ENCODE measurements at places on chromosomes 11 and 22.
A peak's percentile ranks its signal among the peaks of the same experiment; 100 is the strongest.

DNA sequence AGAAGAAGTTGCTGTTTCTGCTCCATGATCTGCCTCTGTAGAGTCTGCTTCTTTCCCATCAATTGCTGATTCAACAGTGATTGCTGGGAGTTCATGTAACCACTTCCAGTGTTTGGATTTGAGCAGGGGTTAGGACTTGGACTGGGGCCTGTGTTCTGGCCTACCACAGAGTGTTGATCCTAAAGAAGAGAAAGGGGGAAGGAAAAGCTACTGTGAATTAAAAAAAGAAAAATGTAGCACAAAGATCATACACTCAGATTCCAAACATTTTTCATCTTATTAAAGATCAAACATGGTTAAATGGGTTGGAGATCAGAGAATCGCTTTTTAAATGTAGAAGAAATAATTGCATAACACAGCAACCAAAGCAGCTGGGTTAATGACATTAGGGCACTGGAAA, 67.6 kb upstream of the MTMR2 start:
- no peak for DNase-seq

DNA sequence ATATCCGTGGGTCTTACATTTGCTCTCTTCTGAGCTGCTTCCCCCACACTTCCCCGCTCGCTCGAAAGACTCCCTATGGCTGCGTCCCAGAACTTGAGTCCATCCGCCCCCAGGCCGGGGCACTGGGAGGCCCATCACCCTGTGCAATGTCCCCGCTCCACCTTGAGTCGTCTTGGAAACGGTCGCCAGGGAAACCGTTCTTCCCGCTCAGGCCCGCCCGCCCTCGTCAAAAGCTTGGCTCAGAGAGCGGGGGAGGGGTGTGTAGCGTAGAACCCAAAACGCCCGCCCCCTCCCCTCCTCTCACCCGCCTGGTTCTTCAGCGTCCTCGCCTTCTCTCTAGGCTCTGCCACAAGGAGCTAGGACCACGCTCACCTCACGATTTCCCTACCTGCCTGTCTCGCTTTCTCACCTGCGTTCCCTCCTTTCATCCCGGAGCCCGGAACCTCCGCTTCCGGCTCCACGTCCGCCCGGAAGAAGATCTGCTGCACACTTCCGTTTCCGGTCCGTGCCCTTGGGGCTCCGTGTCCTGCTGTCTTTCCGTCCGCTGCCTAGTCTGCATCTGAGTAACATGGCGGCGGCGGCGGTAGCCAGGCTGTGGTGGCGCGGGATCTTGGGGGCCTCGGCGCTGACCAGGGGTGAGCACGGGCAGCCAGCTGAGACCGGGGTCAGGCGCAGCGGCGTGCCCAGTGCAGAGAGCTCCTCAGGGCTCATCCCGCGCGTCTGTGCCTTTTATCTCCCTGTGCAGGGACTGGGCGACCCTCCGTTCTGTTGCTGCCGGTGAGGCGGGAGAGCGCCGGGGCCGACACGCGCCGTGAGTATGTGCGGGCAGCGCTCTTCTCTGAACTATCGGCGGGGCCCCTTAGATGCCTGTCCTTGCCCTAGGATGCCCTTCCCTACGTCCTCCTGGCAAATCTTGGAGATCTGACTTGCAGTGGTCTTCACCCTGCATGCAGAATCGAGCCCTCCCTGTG, at the start of the genes KBTBD4 and NDUFS3:
Gene KBTBD4 (minus strand): TSS at position 447 of the 971 bp plus-strand sequence. CDS start 19 bp downstream, at position 428.
Gene NDUFS3 (plus strand): TSS at position 551 of the 971 bp plus-strand sequence. CDS start 18 bp downstream, at position 569.
- peak; percentile 86 for DNase-seq

- DNase-seq: no peak
These were observed 978 bp upstream of the CLDN5 start for GRCh38 chr22:19525116-19525660.

GRCh38 chr11:46427364-46427763, 35.8 kb upstream of the CHRM4 start:
- DNase-seq: no peak

DNA sequence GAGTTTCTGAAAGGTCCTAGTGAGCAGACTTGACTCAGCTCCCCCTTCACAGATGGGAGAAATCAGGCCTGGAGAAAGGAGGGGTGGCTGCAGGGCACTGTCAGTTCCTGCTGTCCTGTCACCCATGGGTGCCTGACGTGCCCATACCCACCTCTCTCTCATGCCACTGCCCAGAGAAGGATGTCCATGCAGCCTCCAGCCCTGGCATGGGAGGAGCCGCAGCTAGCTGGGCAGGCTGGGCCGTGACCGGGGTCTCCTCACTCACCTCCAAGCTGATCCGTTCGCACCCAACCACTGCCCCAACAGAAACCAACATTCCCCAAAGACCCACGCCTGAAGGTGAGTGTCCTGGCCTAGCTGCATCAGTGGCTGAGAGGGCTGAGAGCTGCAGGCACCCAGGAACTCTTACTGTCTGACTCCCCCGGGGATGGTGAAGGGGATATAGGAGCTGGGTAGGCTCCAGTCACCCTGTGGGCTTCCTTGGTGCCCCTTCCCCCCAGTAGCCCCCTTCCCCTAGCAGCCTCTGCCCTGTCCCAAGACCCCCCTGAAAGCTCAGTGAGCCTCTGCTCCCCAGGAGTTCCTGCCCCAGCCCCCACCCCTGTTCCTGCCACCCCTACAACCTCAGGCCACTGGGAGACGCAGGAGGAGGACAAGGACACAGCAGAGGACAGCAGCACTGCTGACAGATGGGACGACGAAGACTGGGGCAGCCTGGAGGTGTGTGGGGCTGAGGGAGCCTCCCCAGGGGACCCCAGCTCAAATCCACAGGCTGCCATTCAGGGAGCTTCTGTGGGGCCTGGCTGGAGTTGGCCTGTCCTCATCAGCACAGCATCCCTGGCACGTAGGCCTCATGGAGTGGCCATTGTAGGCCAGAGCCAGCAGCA, 11.8 kb downstream of the SCYL1 start:
- DNase-seq: no peak

DNA sequence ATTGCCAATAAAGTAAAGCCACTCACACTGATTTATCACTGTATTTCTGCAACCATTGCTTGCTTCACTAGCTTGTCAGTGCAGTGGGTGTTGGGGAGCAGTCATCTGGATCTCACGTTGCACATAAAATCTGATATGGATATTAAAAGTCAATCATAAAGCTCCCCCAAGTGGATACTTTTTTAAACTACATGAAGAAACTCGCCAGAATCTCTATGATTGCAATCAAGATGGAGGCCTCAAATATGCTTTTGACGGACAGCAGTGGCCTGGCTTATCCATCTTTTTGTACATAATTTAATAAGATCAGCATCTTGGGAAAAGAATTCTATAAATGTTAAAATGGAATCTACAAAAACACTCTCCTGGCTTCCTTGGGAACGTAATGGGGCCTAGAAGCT, 137.7 kb downstream of the WT1 start:
- DNase-seq: no peak

DNA sequence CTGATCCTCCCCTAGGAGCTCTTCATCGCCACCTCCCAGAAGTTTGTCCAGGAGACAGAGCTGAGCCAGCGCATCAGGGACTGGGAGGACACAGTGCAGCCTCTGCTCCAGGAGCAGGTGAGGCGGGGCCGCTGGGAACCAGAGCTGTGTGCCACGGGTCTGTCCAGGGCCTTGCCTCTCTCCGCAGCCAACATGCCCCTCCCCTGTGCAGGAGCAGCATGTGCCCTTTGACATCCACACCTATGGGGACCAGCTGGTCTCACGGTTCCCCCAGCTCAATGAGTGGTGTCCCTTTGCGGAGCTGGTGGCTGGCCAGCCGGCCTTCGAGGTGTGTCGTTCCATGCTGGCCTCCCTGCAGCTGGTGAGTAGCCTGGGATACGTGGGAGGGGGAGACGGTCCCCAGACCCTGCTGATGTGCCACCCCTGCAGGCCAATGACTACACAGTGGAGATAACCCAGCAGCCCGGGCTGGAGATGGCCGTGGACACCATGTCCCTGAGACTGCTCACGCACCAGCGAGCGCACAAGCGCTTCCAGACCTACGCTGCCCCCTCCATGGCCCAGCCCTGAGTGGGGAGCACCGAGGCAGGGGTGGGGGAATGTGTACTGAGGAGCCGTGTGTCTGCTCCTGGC, 2.5 kb downstream of the SCO2 start:
- DNase-seq: no peak

DNA sequence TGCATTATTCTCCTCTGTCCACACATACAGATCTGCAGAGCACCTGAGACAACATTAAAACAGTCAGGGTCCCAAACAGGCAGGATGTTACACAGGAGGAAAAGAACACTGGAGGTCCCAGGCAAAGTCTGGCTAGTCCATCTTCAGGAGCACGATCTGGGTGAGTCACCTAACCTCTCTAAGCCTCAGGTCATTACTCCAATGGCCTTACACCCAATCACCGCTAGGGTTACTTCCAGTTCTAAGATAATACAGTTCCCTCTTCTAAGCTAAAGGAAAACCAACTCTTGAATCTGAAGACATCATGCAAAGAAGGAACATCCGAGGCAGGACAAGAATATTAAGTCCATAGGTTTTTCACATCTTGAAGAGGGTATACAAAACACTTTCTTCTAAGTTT, 24.5 kb downstream of the ASCC2 start:
- no peak for DNase-seq

Data from effector CD4-positive, alpha-beta T cell (primary cell).